ENCODE measurements at places on chromosomes 11 and 22.

DNA sequence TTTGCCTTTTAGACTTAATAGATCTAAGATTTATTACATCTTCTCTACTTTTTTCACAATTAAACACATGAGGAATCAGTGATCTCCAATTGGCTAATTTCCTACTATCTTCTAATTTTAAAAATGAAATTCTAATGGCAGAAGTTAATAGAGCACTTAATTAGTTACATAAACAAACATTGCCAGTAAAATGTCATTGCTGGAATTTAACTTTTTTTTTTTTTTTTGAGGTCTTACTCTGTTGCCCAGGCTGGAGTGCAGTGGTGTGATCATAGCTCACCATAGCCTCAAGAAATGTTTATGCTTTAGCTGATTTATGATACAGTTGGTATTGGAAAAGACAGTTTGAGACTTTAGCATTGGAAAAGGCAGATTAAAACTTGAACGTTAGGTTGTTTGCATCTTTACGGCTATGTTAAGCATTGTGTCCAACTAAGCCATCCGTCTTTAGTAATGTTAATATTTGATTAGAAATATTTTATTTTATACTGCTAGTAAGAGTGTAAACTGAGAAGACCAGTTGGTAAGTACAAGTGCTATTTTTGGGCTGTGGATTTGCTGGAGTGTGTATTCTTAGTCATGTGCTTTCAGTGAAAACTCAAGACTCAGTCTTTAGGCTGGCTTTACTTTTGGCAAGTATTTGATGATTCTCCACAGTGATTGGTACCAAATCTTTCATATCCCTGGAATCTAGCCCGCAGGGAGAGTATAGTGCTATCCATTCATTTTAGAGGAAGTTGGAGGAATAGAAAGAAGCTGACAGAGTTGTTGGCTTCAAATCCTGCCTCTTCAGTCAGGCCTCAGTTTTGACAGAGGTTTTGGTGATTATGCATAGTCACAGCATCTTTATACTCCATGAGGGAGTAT lies 4.5 kb downstream of the ANO5 start:
- no peak for DNase-seq

GRCh38 chr11:26522912-26523610 lies 49.0 kb downstream of the MUC15 start:
- no peak for DNase-seq

- DNase-seq: no peak
Measured at GRCh38 chr11:78234006-78234405, 45.3 kb downstream of the USP35 start.

DNA sequence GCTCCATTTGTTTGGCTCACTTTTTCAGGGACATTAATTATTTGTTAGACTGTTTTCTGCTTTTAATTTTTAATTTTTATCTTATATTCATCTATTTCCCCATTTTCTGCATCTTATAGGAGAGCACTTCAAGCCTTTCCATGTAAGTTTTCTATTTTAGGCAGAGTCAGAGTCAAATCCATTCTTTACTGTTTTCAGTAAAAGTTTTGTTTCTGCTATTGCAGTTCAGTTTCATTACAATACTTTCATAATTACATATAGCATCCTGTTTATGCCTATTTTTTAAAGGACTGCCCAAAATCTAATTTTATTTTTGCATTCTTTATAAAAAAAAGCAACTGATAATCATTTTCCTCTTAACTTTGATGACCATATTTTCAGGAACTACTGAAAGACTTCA lies 3.8 kb upstream of the OR10A5 start:
- no peak for DNase-seq

- DNase-seq: no peak
Measured at GRCh38 chr11:2542406-2542805, 97.6 kb downstream of the KCNQ1 start.

GRCh38 chr11:31487848-31488247 lies 21.6 kb downstream of the IMMP1L start:
- DNase-seq: no peak

DNA sequence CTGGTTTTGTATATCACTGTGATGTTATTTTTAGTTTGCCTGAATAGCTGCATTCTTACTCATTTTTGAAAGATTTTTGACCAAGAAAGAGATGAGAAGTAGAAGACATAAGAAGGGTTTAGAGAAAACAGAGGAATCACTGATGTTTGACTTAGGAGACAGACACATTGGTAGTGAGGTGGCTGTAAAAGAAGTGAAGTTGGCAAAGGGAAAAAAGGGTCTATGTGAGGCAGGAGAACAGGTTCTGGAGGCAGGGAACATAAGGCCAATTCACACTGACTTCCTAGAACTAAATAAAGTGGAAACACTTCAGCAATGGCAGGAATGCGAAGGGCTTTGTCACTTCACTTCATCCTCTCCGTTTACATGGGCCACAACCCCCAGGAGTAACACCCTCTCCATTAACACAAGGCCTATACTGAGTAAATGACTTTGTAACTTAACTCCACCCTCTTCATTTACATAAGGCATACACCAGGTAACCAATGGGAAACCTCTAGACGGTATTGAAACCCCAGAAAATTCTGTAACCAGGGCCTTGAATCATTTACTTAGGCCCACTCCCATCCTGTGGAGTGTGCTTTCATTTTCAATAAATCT lies 36.5 kb downstream of the CTSC start:
- no peak for DNase-seq

DNA sequence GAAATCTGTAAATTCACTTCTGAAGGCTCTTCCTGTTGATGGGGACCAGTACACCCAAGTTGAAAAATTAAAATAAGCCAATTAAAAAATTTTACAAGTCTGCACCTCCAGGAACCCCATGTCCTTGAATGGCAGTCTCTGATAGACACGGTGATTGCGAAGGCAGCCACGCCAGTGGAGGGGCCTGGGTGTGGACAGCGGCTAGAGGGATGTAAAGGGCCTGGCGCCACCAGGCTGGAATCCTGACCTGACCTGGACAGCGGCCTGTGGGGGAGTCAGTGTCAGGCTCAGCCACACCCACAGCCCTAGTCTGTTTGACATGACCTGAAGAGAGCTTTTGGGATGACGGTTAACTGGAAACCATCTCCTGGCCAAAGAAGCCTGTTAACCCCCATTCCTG lies 49.5 kb upstream of the RFPL3 start:
- DNase-seq: no peak

DNA sequence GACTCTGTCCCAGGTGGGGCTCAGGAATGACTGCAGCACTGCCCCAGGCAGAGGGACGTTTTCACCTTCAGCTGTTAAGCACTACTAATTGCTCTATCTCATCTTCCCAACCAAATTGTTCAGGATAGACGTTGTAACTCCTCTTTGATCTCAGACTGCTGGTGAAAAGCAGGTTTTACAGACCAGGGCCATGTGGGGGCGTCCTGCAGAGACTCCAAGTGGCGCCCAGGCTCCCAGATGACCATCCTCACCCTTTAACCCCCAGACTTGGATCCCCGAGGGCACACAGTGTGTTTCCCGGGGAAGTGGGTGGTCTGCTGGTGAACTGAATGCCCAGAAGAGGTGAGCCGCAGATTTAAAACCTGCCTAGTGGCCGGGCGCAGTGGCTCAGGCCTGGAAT lies 23.9 kb downstream of the FADD start:
- DNase-seq: no peak

GRCh38 chr11:118168751-118169150 lies 7.7 kb downstream of the SCN2B start:
- no peak for DNase-seq

GRCh38 chr11:1472180-1473005 lies 14.2 kb downstream of the MOB2 start:
- no peak for DNase-seq

- DNase-seq: no peak
Measured at GRCh38 chr22:35399114-35399677, 744 bp upstream of the MCM5 start.

DNA sequence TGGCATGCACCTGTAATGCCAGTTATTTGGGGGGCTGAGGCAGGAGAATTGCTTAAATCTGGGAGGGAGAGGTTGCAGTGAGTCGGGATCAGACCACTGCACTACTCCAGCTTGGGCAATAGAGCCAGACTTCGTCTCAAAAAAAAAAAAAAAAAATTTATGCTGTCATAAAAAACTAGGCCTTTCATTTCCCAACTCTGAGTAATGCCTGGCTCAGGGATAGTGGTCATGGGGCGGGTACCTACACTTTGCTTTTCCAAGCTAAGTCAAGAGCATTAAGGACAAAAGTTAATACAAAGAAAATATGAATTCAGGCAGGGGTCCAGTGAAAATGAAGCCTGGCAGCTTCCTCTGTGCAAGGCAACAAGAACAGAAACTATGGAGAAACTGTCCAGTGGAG lies 16.3 kb downstream of the CPSF7 start:
- DNase-seq: no peak

DNA sequence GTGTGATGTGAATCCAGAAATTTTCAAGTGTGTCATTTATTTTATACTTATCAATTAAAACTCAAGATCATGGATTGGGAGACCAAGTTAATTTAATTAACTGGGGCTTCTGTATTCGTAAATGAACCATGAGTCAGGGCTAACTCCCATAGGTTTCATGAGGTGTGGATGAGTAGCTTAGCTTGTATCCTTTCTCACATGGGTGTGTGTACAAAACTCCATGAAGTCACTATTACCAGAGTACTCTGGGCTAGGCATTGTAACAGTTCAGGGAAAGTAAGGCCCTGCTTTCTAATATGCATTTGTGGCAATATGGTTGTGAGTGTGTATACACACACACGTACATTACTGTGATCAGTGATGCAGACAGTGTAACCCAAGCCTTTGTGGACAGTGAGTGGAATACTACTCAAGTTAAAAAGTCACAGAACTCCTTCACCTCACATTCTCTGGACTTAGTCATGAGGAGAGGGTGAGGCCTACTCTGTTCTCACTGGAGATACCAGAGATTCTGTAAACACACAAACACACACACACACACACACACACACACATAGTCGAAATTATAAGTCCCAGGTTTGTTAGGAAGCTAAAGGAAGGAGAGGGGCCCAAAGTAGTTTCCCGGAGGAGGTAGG lies 3.5 kb downstream of the CNTF start:
- DNase-seq: no peak

- DNase-seq: no peak
Measured at GRCh38 chr22:37560608-37561211, 430 bp downstream of the CDC42EP1 start.

GRCh38 chr11:111449696-111450479 lies 62.3 kb downstream of the BTG4 start:
- no peak for DNase-seq

DNA sequence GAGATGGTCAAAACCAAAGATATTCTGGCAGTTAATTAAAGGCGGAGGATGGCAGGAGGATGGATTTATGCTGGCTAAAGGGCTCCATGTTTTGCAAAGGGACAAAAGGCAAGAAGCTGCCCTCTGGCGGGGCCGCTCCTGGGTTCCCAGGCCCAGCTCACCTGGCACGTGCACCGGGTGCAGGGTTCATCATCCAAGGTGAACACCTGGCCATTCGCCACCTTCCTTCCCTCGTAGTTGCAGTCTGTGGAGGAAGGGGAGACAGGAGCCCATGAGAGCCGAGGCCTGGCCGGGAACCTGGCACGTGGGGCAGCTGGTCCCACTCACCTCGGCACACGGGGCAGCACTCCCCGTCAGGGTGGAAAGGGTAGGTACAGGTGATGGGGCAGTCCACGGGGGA lies 23.8 kb downstream of the PGA5 start:
- no peak for DNase-seq

DNA sequence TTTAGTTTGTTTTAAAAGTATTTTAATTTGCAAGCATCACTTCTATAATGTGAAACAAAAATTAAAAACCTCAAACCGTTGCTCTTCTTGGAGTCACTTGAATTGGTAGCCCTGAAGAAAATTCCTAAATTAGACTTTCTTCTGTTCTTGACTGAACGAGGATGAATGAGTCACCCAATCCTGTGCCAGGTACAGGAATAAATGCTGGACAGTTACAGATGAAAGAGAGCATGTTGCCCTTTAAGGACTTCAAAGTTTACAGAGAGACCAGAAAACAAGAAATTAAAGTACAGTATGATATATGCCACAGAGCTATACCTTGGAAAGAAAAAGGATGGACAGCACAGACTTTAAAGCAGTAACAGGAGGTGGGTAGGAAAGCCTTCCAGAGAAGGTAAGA lies 41.3 kb upstream of the CXCR5 start:
- no peak for DNase-seq

DNA sequence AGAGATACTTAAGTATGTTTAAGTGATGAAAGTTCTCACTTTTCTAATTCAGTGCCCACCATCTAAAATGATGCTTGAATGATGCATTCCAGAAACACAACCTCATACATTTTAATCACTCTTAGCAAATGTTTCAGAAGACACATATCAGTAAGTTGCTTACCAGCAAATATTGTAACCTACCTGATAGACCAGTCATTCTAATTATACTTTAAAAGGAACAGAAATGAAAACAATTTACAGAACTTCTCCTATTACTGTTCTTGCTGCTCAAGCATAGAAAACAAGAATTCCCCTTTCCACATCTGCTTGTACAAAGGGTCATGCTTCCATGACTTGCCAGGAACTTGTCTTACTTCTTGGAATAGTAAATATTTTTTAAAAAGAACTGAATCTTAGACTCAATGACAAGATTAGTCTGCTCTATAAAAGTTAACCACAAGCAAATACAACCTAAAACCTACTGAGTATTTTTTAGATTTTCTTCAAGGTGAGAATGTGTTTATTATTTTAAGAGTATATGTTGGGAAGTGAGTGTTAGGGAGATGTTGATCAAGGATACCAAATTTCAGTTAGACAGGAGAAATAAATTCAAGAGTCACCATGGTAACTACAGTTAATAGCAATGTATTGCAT lies 82.0 kb upstream of the SC5D start:
- DNase-seq: no peak

- DNase-seq: no peak
Measured at GRCh38 chr11:70621241-70621640, 222.9 kb downstream of the CTTN start.

GRCh38 chr11:104327861-104328511 lies 164.0 kb upstream of the PDGFD start:
- DNase-seq: no peak

DNA sequence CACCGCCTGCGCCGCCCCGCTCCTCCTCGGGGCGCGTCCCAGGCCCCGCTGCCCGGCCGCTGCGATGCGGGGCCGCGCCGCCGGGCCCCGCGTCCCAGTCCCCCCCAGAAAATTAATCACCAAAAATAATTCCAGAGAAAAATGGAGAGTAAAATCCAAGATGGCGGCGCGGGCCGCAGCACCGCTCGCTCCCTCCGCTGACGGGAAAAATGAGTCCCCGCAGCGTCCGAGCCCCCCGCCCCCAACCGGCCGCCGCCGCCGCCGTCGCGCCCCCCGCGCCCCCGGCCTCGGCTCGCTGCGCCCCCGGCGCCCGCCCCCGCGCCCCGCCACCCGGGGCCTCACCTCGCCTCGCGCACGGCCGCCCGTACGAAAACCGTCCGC lies at the start of gene KMT5B:
TSS of gene KMT5B (minus strand) at position 162 of the 381 bp plus-strand sequence. CDS start 23,220 bp downstream, outside the sequence.
- no peak for DNase-seq

GRCh38 chr22:44200855-44201550 lies 20.3 kb downstream of the PARVG start:
- no peak for DNase-seq
